GM12878 (cell line): ENCODE measurements at places on chromosomes 4 and X.

DNA sequence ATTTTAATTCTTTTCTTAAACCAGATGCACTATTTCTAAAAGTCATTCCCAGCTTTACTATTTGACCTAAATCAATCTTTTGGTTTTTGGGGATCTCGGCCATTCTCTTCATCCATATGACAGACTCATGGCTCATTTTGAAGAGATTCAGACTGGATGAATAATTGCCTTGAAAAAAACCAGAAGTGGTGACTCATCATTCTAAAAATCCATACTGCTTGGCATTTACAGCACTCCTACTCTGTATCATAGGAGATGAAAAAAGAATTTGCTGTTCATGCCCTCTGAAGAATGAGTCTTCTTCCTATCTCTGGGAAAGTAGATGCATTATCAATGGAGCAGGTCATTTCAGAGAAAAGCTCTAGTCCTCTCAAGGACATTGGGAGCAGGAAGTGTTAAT, 220.5 kb upstream of the RPS6KA3 start:
- no peak for DNase-seq

- no peak for DNase-seq
Measured at GRCh38 chr4:150325872-150326271, 247.6 kb downstream of the DCLK2 start.

- DNase-seq: peak; percentile 0
Measured at GRCh38 chr4:31290836-31291235, 570.7 kb downstream of the PCDH7 start.

GRCh38 chr4:87025614-87026041, 90.8 kb downstream of the AFF1 start:
- peak; percentile 50 for DNase-seq

- DNase-seq: no peak
Measured at GRCh38 chr4:155657169-155657568, 9.5 kb upstream of the GUCY1A1 start.

GRCh38 chrX:101417981-101418841, 10.2 kb downstream of the HNRNPH2 start:
- DNase-seq: no peak

GRCh38 chr4:54187148-54187547, 41.9 kb upstream of the PDGFRA start:
- DNase-seq: no peak

DNA sequence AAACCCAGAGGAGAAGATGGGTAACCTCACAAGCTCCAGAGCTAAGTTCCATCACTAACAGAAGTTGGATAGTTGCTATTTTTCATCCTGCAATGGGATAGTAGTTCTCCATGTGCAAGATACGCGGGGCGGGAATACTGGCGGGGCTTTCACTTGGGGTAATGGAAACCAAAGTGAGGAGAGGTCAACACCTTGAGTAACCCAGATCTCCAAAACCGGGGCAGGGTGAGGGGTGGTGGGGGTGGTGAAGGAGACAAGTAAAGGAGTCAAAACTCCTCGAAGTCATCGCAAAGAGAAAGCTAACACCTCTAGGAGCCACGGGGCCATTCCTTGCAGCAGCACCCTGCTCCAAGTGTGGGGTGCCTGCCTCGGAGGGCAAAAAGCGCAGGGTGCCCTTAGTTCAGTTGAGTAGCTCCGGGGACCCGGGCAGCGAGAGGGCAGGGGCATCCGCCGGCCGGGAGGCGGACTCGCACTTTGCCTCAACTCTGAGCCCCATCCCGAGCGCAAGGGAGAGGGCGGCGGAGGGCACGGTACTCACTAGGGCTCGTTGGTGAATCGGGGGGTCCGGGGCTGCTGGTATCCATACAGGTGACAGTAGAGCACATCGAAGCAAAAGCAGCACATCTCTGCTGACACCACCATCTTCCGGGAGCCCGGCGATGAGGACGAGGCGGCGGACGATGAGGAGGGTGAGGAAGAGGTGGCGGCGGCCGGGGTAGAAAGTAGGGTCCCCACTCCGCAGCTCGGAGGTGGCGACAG, 645 bp downstream of the AMMECR1 start:
- no peak for DNase-seq

DNA sequence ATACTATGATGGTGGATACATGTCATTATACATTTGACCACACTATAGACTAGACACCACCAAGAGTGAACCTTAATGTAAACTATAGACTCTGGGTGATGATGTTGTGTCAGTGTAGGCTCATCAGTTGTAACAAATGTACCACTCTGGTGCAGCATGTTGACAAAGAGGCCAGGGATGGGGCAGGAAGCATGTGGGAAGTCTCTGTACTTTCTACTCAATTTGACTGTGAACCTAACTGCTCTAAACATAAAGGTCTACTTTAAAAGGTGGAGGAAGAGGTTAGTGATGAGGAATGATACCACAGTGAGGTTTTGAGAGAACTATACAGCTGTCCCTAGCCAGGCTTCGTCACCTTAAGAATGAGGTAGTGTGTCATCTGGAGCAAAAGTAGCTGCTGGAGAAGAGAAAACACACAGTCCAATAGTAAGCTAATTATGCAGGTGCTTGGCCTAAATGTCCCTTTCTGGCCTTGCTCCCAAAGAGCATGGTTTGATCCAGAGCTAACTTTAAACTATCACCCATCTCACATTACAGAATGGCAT, 38.4 kb downstream of the GRSF1 start:
- no peak for DNase-seq

DNA sequence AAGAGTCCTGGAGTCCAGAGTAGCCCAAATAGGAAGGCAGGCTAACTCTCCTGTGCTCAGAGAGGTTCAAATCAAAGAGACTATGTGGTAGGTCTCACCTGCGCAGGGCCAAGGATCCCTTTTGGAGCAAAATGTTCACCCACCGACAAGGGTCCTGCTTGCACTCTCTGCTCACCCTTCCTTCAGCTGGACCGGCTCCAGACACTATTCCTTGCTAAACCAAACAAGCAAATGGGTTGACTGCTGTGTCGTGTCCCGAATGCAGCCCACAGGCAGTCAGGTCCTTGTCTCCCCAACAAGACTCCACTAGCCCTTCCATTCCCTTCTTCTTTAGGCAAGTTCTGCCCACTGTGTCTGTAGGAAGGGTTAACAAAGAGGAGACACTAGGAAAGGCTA, 760 bp downstream of the TRMT2B start:
- DNase-seq: no peak

- DNase-seq: no peak
Measured at GRCh38 chr4:74624351-74625151, 169.8 kb downstream of the BTC start.

GRCh38 chr4:88720451-88721428, 23.1 kb upstream of the NAP1L5 start:
- no peak for DNase-seq

- no peak for DNase-seq
Measured at GRCh38 chr4:40210776-40211175, 13.9 kb downstream of the RHOH start.

DNA sequence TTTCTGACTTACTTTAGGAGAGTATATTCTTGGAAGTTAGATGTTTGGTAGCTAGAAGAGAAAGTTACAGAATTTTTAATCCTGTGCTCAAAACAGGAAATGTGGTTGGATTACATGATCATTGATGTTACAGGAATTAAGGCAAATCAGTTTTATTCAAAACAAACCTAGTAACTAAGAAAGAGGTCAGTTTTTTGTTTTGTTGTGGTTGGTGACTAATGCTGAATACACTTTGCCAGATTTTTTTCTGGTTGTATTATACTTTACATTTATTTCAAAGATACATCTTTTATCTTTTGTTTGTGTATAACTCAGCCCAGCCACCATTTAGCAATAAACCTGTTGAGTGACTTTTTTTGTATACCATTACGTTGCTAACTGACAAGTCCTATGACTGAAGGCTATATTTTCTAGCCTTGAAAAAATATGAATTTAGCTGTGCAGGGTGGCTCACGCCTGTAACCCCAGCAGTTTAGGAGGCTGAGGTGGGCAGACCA, 116.7 kb downstream of the KLHL8 start:
- no peak for DNase-seq

GRCh38 chr4:163649557-163650091, 155.1 kb downstream of the TMA16 start:
- no peak for DNase-seq

DNA sequence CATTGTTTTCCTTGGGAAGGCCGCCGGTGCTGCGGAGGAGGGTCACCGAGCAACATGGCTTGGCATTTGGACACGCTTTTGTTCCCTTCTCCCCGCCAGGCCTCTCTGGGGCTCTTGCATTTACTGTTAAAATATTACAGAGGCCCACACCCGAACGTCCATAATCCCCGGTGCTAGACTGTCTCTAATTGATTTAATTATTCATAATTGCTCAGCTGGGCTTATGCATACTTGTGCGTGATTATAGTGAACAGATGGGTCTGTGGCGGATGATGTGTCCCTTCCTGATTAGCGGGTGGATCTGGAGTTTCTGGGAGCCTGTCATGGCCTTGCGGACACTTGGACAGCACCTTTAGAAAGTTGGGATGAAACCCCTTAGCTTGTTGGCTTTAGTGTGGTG, 100.2 kb upstream of the MSX1 start:
- no peak for DNase-seq

DNA sequence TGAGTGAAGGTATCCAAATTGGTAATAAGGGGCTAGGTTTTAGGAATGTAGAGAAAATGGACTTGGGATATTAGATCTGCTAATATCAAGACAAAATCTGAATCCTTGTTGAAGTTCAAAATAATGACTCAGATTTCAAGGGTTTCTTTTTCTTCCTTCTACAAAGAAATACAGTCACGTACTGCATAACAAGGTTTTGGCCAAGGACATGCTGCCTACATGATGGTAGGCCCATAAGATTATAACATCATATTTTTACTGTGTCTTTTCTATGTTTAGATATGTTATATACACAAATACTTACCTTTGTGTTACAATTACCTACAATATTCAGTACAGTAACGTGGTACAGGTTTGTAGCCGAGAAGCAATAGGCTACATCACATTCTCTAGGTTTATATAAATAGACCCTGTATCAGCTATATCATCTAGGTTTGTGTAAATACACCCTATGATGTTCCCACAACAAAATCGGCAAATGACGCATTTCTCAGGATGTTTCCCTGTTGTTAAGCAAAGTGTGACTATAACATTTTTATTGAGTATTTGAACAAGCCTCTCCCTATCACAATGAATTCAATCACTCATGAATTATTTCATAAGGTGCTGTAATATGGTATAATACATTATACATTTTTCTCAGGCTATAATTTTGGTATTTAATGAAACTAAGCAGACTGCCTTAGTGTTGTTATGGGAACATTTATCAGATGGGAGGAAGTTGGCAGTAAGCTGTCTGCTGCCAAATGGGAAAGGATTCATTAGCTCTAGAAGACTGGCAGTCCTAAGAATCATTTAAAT, 186.3 kb downstream of the PPP3CA start:
- DNase-seq: no peak

DNA sequence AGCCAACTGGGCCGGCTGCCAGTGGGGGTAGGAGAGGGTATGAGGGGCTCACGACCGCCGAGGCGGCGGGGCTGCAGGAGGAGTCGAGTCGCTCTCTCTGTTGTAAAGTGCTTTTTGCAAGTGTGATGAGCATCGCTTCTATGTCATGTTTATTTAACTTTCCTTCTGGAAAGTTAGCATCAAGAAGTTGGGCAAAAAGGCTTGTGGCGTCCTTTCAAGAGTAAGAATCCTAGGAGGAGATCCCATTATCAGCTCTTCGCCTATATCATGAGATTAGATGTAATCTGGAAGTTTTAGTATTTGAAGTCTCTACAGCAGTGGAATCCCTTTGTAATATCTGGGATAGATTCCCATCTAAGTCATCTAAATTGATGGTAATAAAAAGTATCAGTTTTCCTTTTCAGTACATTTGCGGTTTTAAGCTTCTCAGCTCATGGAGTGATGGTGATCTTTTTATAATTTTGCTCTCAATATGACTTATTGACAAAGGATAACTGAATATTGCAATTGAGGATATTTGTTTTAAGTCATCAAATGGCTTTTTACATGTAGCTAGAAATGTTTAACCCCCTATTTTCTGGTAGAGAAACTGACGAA, 1.7 kb downstream of the GALNT7 start:
- no peak for DNase-seq

DNA sequence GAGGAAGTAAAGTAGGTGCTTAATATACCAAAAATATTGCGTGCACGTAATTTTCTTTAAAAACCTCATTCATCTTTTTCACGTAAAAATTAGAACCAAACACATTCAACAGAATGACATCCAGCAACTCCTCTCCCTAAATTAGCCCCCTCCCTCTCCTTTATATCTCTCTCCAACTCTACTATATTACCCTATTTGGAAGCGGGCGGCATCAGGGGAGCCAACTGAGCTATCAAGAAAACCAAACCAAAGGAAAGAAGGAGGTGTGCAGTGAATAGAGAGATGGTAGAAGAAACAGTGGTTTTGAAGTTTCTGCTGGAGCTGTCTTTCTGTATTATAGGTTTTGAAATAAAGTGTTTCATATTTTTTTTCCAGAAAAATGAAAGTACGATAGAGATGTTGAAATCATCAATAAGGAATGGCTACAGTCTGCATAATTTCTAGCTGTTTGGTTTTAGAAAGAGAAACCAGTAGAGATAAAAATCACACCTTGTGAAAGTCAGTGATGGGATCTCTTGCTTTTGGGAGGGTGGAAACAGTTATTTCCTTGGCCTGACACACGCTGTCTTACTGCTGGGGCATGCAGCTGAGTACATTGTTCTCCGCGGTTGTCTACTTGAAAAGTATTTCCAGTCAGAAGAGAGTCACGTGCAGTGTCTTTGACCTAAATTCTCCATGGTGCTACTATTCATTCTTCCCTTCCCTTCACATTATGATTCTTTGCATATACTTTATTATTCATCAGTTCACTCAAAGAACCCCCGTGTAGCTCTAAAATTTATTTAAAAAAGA, 94.1 kb upstream of the WDR17 start:
- DNase-seq: no peak

GRCh38 chrX:2430265-2430825, 70.4 kb downstream of the DHRSX start:
- DNase-seq: no peak

- DNase-seq: no peak
Measured at GRCh38 chrX:24448762-24449250, 16.3 kb upstream of the PDK3 start.

GRCh38 chr4:123996718-123997510, 600.3 kb downstream of the SPRY1 start:
- DNase-seq: no peak
